ENCODE measurements at places on chromosomes 13 and 19.

- DNase-seq: no peak
Observed at GRCh38 chr13:26721251-26722121, 39.1 kb downstream of the GPR12 start.

GRCh38 chr13:71437704-71438103, 429.3 kb downstream of the DACH1 start:
- no peak for DNase-seq

GRCh38 chr13:27965343-27965739, 3.8 kb downstream of the CDX2 start:
- DNase-seq: no peak

DNA sequence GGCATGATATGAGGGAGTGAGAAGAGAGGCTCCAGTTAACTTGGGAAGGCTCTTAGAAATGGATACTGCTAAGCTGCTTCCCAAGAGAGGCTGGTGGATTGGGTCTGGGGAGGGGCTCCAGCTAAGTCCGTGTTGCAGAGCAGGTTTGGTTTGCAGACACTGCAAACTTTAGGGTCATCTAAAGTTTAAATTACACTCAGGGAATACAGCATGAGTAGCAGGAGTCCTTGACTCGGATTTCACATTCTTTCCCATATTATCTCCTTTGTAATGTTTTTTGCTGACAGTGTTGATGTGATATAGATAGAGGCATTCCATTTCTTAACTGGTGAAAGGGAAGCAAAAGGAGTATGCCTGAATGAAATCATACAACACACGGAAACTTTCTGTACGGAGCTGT, 31.9 kb downstream of the SGCG start:
- peak; percentile 66 for DNase-seq

DNA sequence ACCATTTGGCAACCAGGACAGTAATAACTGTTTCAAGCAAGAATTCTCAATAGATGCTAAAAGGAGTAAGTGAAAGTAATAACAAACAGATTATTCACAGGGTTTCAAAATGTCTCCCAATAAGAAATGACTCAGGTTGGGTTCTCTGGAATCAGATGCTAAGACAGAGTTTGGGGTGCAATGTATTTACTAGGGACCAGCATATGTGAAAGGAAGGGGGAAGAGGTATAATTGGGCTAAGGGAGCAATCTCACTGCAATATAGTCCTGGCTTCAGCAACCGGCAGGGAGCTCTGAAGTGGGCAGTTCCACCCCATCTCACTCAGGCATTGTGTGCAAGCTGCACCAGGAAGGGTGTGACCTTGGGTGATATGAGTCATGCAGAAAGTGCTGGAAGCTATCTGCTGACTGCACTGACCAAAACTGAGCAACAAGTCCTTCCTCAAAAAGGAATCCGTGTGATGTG, 23.4 kb downstream of the ZDHHC20 start:
- DNase-seq: peak; percentile 28

GRCh38 chr13:45538382-45538781, 73.6 kb downstream of the COG3 start:
- DNase-seq: no peak

- peak; percentile 38 for DNase-seq
Observed at GRCh38 chr13:45242070-45242469, 41.2 kb upstream of the KCTD4 start.

All from fibroblast of skin of right quadriceps (primary cell).